Progenitor cell of endocrine pancreas (in vitro differentiated cells): ENCODE measurements at places on chromosomes 12 and 14. TPM values are rescaled to one million over a fixed set of nuclear protein-coding genes. Genes with fewer than 3 reads are reported as not detected.

SUSD6 gene
- 21.0 and 22.3 TPM in 2 replicates for total RNA-seq

DNA sequence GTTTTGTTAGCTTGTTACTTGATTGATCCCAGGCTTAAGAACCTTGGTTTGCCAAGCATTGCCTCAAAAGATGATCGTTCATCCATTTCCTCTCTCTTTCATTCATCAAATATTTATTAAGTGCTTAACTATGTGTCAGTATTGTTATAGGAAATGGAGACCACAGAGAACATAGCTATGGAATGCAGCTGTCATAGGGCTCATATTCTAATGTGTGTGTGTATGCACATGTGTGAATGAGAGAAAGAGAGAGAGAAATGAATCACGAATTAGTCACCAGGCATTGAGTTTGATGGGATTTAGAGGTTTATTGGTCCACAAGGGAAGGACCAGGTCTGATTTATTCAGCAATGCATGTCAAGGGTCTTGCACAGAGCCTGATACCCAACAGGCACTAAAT lies 71.0 kb upstream of the FBXO21 start:
- H3K36me3 ChIP-seq = no peaks in the 10 kb centered on the region
- H3K4me1 ChIP-seq = no peaks in the 10 kb centered on the region
- H3K27me3 ChIP-seq = peaks cover 26% of the 10 kb centered on the region

CPNE6 gene
- total RNA-seq = not detected in 2 replicates

DNA sequence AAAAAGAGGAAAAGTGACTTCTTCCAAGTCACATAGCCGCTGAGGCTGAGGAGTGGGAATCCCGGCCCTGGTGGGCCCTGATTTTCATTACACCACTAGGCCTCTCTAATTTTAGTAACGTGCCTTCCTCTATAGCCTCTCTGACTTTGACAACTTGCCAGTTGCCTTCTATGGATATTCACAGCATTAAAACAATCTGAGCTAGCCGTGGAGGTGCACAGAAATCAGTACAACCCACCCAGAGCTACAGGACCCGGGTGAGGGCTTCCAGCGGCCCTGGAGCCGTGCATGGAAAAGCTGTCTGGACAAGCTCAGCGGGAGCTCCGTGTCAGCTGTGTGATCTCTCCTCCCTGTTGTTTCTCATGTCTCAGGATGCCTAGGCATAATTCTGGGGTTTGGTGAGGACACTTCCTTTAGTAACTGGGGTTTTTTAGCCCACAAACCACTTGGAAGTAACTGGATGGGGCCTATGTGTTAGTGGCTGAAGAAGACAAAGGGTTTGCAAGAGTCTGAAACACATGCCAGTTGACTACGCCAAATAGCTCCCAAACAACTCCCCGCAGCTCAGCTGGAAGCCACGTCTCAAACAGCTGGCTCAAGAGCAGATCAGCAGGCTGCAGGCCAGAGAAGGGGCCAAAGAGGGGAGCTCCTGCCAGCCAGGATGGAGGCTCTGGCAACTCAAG lies 53.0 kb downstream of the SSH1 start:
- no peak for DNase-seq
- peak overlapping the region; percentile 76 for H3K27ac ChIP-seq
- H3K27me3 ChIP-seq = no peaks in the 10 kb centered on the region
- H3K4me1 ChIP-seq = peaks cover 5% of the 10 kb centered on the region

- peaks cover 24% of the 10 kb centered on the region for H3K36me3 ChIP-seq
- H3K4me3 ChIP-seq = no peak overlapping the region
- H3K27ac ChIP-seq = no peak overlapping the region
Measured at GRCh38 chr12:28278499-28278898, 88.2 kb downstream of the CCDC91 start.

GRCh38 chr12:104648756-104649155 lies 192.0 kb downstream of the CHST11 start:
- H3K4me3 ChIP-seq = no peak overlapping the region
- no peak overlapping the region for H3K27ac ChIP-seq
- H3K36me3 ChIP-seq = no peaks in the 10 kb centered on the region
